ENCODE measurements at places on chromosomes 7 and 10. TPM values are rescaled to one million over a fixed set of nuclear protein-coding genes. Genes with fewer than 3 reads are reported as not detected.
A peak's percentile ranks its signal among the peaks of the same experiment; 100 is the strongest.

- DNase-seq = no peak
Measured at GRCh38 chr7:75977743-75978142, 16.7 kb downstream of the TMEM120A start.

DNA sequence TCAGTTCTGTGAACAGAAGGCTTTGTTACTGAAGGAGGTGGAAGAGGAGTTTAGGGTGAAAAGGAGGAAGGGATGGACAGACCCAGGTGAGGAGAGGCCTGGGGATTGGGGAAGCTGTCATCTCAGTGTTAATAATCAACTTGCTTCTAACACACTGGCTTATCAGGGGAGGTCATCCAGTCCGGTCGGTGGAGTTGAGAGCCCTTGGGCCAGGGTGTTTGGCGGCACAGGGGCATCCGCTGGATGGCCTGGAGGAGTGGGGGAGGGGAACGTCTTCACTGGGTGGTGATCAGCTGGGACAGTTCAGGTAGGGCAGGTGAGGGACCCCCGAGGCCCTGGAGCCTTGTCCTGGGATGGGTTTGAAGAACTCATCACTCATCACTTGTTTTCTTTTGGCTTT, 33.9 kb downstream of the SHH start:
- DNase-seq = no peak

GRCh38 chr10:121696854-121697253, 98.6 kb upstream of the FGFR2 start:
- no peak for DNase-seq

DNA sequence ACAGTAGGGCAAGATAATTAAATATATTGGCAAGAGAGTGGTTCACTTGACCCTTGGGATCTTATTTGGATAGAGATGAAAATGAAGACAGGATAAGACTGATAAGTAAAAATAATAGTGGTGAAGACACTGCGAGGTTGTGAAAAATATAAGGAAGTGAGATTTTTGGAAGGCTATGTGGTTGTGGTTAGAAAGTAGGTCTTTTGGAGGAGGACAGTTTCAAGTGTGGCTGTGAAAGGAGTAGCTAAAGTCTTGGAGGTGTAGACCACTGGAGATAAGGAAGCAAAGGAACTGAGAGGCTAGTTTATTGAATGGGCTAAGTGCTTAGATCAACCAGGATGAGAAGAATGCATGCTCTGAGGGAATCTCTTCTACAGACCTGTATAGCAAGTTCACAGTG, 11.2 kb downstream of the MIOS start:
- no peak for DNase-seq

DNA sequence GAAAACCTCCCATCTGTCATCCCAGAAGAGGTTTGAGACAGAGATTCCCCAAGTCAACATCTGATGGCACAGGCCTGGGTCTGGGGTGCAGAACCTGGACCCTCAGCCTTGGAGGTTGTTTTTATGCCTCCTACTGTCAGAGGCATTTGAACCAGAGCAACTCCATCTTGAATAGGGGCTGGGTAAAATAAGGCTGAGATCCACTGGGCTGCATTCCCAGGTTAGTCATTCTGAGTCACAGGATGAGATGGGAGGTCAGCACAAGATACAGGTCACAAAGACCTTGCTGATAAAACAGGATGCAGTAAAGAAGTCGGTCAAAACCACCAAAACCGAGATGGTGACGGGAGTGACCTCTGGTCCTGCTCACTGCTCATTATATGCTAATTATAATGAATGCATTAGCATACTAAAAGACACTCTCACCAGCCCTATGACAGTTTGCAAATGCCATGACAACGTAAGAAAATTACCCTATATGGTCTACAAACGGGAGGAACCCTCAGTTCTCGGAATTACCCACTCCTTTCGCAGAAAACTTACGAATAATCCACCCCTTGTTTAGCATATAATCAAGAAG, 92.0 kb downstream of the ITGA8 start:
- no peak for DNase-seq

PIP gene
- total RNA-seq = not detected

DNA sequence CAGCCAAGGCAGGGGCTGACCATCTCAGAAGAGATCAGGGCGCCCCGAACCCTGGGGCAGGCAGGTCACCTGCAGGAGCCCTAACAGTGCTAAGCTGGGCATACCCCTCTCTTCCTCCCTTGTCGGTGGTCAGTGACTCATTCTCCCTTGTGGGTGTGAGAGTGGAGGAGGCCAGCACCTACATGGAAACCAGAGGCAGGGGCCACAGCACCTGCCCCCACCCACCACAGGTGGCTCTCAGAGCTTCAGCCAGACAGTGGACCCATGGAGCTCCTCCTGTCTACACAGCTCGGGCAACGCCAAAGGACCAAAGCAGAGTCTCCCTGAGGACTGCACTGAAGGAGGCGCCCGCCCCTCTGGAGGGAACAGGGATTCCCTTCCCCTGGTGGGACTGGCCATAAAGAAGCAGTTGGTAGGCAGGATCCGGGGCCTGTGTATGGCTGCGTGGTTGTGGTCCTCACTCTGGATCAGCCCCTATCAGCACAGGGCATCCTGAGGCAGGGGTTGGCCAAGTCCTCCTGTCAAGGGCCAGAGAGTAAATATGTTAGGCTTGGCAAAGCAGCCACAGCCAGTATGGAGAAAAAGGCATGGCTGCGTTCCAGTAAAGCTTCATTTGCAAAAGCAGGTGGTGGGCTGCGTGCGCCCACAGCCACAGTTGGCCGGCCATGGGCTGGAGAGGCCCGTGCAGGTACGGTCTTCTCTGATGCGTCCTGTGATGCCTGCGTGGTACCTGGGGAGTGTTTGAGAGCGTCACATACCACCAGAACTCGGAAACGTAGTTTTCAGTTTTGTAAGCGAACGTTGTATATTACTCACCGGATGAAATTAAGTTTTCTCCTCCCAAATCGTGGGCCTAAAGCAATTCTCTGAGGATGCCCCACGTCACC, 198.2 kb downstream of the EBF3 start:
- peak; percentile 9 for DNase-seq
